ENCODE measurements at places on chromosomes 1 and 21.

GRCh38 chr21:42112857-42113256 lies 41.7 kb downstream of the UMODL1 start:
- H3K4me3 ChIP-seq, result no peak overlapping the region
- H3K36me3 ChIP-seq, result no peaks in the 10 kb centered on the region
- no peak overlapping the region for H3K27ac ChIP-seq

DNA sequence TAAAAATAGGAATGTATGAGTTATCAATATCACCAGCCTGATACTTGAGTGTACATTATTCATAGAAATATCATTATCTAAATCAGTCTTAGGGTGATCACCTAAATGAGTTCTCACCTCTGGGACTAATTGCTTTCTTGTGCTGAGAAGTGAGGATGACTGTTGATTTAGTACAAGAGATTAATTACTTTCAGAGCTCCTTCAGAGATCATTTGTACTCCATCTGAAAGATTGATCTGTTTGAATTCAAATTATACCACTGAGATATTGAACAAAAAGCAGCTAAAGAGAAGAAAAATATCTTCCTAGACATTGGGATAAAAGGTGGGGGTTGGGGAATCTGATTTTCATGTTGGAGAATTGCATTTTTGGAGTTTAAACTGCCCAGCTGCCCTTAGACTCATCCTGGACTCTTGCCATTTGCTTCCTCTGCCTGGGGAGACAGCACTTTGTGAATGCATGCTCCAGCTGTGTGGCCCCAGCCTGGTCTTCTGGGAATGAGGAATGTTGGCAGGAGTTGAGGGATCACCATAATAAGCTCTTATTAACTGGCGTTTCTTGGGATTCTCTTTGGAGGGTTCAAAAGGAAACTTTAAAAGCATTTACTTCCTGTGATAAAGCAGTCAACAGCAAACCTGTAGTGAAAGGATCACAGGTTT lies 19.7 kb upstream of the PGBD2 start:
- H3K4me3 ChIP-seq, result no peak overlapping the region
- peaks cover 21% of the 10 kb centered on the region for H3K4me1 ChIP-seq
- H3K27ac ChIP-seq, result peak overlapping the region; percentile 86
- H3K36me3 ChIP-seq, result no peaks in the 10 kb centered on the region

DNA sequence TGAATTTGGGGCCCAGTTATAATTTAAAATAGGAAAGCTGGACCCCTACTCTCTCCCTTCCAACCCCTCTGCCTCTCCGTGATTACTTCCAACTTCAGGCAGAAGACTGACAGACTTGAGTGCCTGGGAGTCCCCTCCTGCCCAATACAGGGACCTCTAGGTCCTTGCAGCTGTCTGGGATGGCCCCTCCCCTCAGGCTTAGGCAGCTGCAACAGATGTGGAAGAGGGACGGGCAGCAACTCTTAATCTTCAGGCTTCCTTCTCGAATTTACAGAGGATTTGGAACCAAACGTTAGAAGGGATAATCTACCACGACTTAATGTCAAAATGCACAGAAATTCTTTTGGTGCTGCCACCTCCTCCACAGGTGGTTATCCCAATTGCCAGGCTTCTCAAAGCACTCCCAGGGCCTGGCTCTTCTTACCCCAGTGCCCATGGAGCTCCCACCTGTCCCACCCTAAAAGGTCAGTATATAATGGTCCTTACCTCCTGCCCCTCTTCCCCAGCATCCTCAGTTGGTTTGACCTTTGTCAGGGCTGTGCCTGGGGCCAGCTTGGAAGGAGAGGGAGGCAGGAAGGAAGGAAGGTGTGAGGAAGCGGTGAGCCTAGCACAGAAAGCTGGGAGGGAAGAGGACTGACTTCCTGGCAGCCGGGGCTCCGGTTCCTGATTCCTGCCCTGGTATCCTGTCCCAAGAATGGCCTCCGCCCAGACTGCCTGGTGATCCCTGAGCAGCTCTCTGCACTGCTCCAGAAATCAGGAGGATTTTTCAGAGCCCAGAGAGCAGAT lies 2.8 kb downstream of the PEA15 start:
- H3K27ac ChIP-seq, result peak overlapping the region; percentile 80
- H3K36me3 ChIP-seq, result peaks cover 9% of the 10 kb centered on the region
- H3K4me3 ChIP-seq, result peak overlapping the region; percentile 30
- no peak for DNase-seq
- peaks cover 51% of the 10 kb centered on the region for H3K4me1 ChIP-seq

- peaks cover 5% of the 10 kb centered on the region for H3K4me1 ChIP-seq
- no peak overlapping the region for H3K27ac ChIP-seq
- no peak overlapping the region for H3K4me3 ChIP-seq
Observed at GRCh38 chr1:30742300-30742962, 15.1 kb downstream of the LAPTM5 start.

Measured in mesothelial cell of epicardium (in vitro differentiated cells).